ENCODE measurements at places on chromosomes 5 and 9. TPM values are rescaled to one million over a fixed set of nuclear protein-coding genes. Genes with fewer than 3 reads are reported as not detected.

PRELID1 gene
- total RNA-seq = 49.9 TPM

NFIL3 gene
- 40.4 TPM for total RNA-seq

TLX3 gene
- total RNA-seq = not detected

CAVIN4 gene
- 0.79 TPM for total RNA-seq

TMOD1 gene
- not detected for total RNA-seq

NMUR2 gene
- 0.11 TPM for total RNA-seq

ATP10B gene
- total RNA-seq = not detected

PCDHA9 gene
- total RNA-seq = under 0.01 TPM

FBXL7 gene
- total RNA-seq = 7.9 TPM

TIMD4 gene
- not detected for total RNA-seq

TOR2A gene
- 9.4 TPM for total RNA-seq

SIT1 gene
- not detected for total RNA-seq

TEX48 gene
- total RNA-seq = not detected

TIGD6 gene
- total RNA-seq = 9.4 TPM

DMRT2 gene
- 0.39 TPM for total RNA-seq

S100Z gene
- total RNA-seq = not detected

NUDT12 gene
- total RNA-seq = 18.1 TPM

TUSC1 gene
- 18.1 TPM for total RNA-seq

ELOVL7 gene
- 1.5 TPM for total RNA-seq

RLN1 gene
- total RNA-seq = not detected

LECT2 gene
- not detected for total RNA-seq

PCA3 gene
- total RNA-seq = 0.39 TPM

CAMK4 gene
- 3.1 TPM for total RNA-seq

KCNV2 gene
- not detected for total RNA-seq

ADAMTS13 gene
- 2.0 TPM for total RNA-seq

EGR1 gene
- total RNA-seq = 11.4 TPM

CCNI2 gene
- 0.76 TPM for total RNA-seq

CD14 gene
- total RNA-seq = 0.33 TPM

GRXCR2 gene
- under 0.01 TPM for total RNA-seq

HAVCR2 gene
- total RNA-seq = 0.22 TPM

MIER3 gene
- 20.7 TPM for total RNA-seq

KIF24 gene
- 1.4 TPM for total RNA-seq

NIPAL4 gene
- total RNA-seq = not detected

ERGIC1 gene
- total RNA-seq = 62.8 TPM

SPINK13 gene
- total RNA-seq = not detected

PCAT7 gene
- total RNA-seq = not detected

SLC1A3 gene
- total RNA-seq = 29.8 TPM

FOXD1 gene
- 6.2 TPM for total RNA-seq

PKD2L2 gene
- 0.11 TPM for total RNA-seq

PDLIM7 gene
- total RNA-seq = 96.6 TPM

CTXN3 gene
- total RNA-seq = not detected

KIF4B gene
- under 0.01 TPM for total RNA-seq

C5orf22 gene
- total RNA-seq = 23.7 TPM

ANKRD18A gene
- under 0.01 TPM for total RNA-seq
